Activated CD4-positive, alpha-beta T cell treated with anti-CD3 and anti-CD28 coated beads for 36 hours (primary cell): ENCODE measurements at places on chromosomes 3 and 15.

GRCh38 chr15:85865070-85865684, 70.5 kb upstream of the KLHL25 start:
- H3K27ac ChIP-seq = no peak overlapping the region
- peaks cover 4% of the 10 kb centered on the region for H3K4me1 ChIP-seq
- peak; percentile 43 for DNase-seq
- H3K27me3 ChIP-seq = peaks cover 8% of the 10 kb centered on the region
- no peaks in the 10 kb centered on the region for H3K36me3 ChIP-seq
- no peak overlapping the region for H3K4me3 ChIP-seq

DNA sequence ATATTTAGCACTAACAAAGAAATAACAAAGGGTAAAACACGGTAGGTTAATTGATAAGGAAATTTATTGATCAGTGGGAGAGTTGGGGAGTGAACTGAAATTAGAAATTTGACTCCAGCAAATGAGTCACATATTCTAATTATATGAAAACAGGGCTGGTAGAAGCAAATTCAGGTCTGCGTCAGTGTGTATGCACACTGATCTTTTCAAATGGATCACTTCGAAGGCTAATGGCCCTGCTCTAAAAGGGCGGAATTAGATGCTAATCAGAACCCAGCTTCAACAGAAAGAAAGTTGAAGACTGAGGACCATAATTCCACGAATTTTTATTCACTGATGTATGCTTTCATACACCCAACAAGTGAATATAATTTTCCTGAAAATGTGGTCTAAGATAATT, 762.4 kb upstream of the DPPA4 start:
- H3K4me1 ChIP-seq = no peaks in the 10 kb centered on the region
- H3K36me3 ChIP-seq = no peaks in the 10 kb centered on the region
- H3K27me3 ChIP-seq = peaks cover 3% of the 10 kb centered on the region
- no peak overlapping the region for H3K4me3 ChIP-seq

DNA sequence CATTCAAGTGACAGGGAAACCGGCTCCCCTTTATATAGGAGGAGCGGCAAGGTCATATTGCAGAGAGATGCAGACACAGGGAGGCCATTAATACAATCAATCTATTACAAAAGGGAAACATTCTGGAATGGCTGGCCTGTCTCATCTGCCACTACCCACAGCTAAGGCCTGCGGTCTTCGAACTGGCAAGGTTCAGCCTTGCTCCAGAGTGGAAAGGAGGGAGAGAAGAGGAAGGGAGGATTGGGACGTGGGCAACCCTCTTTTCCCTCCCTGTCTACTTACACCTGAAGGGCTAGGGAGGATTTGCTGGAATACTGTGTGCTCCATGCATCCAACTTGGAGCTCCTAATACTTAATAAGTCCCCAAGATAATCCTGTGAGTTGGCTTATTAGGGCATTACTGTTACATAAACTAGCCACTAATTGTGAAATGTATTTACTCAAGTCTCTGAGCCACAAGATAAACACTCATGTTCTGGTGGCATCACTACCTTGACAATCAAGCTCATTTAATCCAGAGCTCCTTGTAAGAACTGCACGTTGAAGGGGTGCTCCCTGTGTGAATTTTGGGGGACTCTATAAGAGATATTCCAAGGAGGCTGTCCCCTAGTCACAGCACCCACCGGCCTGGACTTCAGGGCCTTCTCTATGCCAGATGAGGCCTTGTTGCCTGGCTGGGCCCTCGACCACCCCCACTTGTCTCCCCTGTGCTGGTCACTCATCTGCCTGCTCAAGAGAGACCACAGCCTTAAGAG, 19.7 kb upstream of the CCDC174 start:
- H3K36me3 ChIP-seq = no peaks in the 10 kb centered on the region
- H3K4me3 ChIP-seq = no peak overlapping the region
- H3K27me3 ChIP-seq = peaks cover 11% of the 10 kb centered on the region

GRCh38 chr3:57958642-57959422, 49.4 kb upstream of the FLNB start:
- H3K27ac ChIP-seq = peak overlapping the region; percentile 65
- H3K36me3 ChIP-seq = no peaks in the 10 kb centered on the region
- peaks cover 3% of the 10 kb centered on the region for H3K4me1 ChIP-seq
- DNase-seq = no peak
- no peaks in the 10 kb centered on the region for H3K27me3 ChIP-seq
- H3K4me3 ChIP-seq = no peak overlapping the region

DNA sequence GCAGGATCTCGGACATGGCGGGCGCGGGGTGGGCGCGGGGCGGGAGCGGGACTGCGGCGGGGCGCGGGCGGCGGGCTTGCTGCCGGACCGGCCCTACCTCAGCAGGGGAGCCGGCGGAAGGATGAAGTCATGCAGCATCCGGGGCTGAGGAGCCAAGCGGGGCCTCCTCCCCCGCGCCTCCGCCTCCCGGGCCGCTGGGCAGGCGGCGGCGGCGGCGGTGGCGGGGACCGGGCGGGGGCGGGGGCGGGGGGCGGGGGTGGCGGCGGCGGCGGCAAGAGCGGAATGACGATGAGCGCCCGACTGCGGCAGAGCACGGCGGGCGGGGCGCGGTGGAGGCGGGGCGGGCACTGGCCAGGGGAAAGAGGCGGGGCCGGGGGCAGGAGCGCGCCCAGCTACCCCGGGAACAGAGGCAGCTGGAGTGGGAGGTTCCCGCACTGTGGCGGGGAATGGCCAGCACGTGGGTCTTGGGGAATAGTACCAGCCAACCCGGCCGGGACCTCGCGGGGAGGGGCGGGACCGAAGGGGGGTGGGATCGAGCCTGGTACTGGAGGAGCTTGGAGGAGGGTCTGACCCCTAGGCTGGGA, at the start of gene CAMK2N2:
CAMK2N2 (minus strand) TSS at position 284 of the 584 bp plus-strand sequence; CDS start at position 16, 268 bp downstream.
- H3K27me3 ChIP-seq = peaks cover 31% of the 10 kb centered on the region
- H3K27ac ChIP-seq = no peak within 1 kb of the TSS
- DNase-seq = peak; percentile 73

GRCh38 chr3:156509189-156510174, 45.4 kb downstream of the SSR3 start:
- no peak overlapping the region for H3K27ac ChIP-seq
- no peaks in the 10 kb centered on the region for H3K36me3 ChIP-seq
- H3K27me3 ChIP-seq = peaks cover 13% of the 10 kb centered on the region
- DNase-seq = no peak
- no peak overlapping the region for H3K4me3 ChIP-seq

DNA sequence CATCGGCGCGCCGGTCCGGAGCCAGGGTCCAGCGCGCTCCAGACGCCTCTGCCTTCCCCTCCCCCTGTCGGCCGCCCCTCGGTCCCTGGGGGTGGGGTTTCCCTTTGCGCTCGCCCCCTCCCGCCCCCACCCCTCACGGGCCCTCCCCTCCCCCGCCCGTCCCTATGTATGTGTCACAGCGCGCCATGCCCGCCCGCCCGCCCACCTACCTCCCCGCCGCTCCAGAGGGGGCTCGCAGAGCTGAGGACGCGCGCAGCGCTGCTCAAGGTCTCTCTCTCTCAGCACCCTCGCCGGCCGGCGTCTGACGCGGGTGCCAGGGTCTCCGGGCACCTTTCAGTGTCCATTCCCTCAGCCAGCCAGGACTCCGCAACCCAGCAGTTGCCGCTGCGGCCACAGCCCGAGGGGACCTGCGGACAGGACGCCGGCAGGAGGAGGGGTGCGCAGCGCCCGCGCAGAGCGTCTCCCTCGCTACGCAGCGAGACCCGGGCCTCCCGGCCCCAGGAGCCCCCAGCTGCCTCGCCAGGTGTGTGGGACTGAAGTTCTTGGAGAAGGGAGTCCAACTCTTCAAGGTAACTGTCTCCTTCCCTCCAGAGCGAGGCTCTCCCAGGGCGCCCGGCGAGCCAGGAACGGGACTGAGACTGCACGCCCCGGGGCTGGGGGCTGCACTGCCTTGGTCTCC, at the start of gene ACAN:
ACAN (plus strand) TSS at position 196 of the 679 bp plus-strand sequence. CDS start 32,771 bp downstream, outside the sequence.
- no peaks in the 10 kb centered on the region for H3K36me3 ChIP-seq
- H3K27ac ChIP-seq = no peak within 1 kb of the TSS
- H3K4me1 ChIP-seq = peaks cover 3% of the 10 kb centered on the region
- peaks cover 44% of the 10 kb centered on the region for H3K27me3 ChIP-seq

GRCh38 chr3:97721446-97721845, 43.1 kb upstream of the ARL6 start:
- DNase-seq = no peak
- no peaks in the 10 kb centered on the region for H3K36me3 ChIP-seq
- H3K4me1 ChIP-seq = no peaks in the 10 kb centered on the region
- peaks cover 2% of the 10 kb centered on the region for H3K27me3 ChIP-seq
